Uterus (tissue), 4 donors: ENCODE measurements at places on chromosomes 6 and 20.

DNA sequence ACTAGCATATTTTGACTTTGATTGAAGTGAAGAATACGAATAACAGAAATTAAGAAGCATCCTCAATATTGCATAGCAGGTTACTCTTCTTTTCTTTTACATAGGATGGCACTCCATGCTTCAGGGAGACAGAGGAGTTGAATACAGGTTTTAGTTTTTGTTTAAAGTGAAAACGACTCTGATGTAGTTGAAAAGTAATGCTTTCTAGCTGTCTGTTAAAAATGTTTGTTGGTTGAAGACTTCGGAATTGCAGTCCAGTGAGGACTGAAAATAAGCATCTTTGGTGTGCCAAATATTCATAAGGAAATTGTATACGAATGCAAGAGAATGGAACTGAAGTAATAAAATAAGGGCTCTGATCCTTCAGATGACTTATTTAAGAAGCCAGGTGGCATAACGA, 618 bp upstream of the SLC16A10 start:
- H3K4me1 ChIP-seq, result peaks cover 5% of the 10 kb centered on the region
- H3K27me3 ChIP-seq, result no peaks in the 10 kb centered on the region
- H3K4me3 ChIP-seq, result peak overlapping the region; percentile 57
- H3K27ac ChIP-seq, result no peak overlapping the region
- no peak for DNase-seq
- H3K36me3 ChIP-seq, result no peaks in the 10 kb centered on the region

DNA sequence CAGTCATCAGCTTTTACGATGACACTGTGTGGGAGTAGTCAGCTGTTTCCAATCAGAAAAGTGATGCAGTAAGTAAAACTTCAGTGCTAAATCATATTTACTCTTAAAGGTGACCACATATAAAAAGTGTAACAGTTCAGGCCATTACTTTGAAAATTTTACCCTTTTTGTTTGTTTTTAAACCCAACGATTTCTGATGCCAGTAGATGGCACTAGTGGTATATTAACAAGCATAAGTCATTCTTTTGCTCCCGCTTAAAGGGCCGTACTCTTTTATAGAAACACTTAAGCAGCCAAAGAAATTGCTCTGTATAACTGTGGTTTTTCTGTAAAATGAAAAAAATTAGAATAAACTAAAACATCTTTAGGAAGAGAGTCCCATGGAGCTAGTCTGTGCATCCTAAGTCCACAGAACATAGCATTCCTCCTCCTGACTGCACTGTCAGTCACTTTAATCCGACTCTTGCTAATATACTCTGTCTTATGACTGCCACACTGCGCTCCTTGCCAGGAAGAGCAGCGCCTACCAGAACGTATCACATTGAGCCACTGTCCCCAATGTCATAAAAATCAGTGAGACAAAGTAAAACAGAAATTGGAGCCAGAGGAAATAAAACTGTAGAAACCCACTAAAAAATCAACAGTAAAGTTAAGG, 25.0 kb downstream of the HEBP2 start:
- no peaks in the 10 kb centered on the region for H3K36me3 ChIP-seq
- H3K27me3 ChIP-seq, result no peaks in the 10 kb centered on the region
- H3K27ac ChIP-seq, result no peak overlapping the region
- no peak overlapping the region for H3K4me3 ChIP-seq
- H3K4me1 ChIP-seq, result no peaks in the 10 kb centered on the region

DNA sequence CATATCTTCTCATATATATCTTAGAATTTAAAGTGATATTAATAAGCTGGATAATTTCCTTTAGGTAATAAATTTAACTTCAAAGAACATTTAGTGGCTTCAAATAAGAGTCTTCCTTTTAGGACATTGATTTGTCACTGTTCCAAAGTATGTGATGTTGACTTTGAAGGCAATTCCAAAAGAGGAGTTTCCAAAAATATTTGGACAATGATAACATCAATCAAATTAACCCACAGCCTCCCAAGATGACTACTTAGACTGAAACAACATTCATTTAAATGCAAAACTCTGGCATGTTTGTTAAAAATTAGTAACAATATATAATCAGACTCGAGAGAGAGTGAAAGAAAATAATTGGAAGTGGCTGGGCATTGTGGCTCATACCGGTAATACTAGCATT, 211.1 kb downstream of the OGFRL1 start:
- H3K27ac ChIP-seq, result no peak overlapping the region
- no peaks in the 10 kb centered on the region for H3K36me3 ChIP-seq
- no peak for DNase-seq
- no peaks in the 10 kb centered on the region for H3K27me3 ChIP-seq
- no peak overlapping the region for H3K4me3 ChIP-seq

DNA sequence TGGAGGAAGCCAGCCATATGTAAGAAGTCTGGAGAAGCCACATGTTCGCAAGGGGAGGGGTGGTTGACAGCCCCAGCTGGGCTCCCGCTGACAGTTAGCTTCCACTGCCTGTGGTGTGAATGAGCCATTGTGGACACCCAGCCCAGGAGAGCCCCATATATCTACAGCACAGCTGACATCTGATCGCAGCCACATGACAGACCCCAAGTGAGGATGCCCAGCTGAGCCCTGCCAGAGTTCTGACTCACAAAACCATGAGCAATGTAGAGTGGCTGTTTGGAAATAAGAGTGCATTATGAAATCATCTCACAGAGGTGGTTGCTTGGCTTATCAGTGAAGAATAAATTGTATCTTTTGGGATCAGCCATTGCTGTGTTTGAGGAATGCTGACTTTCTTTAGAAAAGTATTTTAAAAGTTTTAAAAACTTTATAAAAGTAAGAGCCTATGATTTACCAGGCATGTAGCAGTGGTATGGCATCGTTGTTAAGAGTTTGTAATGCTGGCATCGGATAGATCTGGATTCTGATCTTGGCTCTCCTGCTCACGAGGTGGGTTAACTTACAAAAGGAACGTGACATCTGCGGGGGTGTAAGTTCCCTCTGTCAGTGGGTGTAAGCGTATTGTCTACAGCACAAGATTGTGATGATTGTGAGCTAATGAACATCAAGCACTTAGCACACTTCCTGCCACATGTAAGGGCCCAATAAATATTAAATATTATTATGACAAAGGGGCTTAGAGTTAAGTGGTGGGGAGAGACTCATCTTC, 24.1 kb downstream of the CFAP61 start:
- no peaks in the 10 kb centered on the region for H3K27me3 ChIP-seq
- DNase-seq, result no peak
- no peaks in the 10 kb centered on the region for H3K4me1 ChIP-seq
- no peak overlapping the region for H3K27ac ChIP-seq

GRCh38 chr20:24341781-24342180, 127.6 kb upstream of the SYNDIG1 start:
- H3K4me3 ChIP-seq, result no peak overlapping the region
- no peak for DNase-seq
- no peaks in the 10 kb centered on the region for H3K27me3 ChIP-seq

DNA sequence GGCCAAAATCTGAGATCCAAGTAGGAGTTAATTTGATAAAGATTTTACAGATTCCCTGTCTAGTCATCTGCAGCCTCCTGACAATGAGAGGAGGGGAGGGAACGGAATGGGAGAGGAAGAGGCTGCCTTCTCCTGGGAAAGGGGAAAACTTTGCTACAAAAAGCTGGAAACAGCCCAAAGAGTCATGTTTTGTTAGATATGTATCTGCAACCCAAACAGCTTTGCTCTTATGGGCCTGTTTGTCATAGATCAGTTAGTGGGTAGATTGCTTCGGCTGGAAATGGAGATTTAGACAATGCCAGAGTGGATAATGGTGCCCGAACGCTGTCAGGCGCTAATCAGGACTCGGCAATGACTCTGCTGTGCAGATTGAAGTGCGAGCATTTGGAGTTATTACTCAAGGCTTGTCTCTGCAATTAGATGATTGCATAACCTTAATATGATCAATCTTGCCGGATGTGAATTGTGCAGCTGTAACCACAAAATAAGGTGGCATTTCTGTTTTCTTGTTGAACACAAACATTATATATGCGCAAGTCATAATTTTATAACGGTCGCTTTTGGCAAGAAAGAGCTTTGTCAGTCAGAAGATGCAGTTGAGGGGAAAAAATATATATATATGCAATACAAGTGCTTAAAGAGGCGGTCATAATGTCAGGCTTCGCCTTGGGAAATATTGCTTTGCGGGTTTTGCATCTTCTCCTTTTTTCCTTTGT, 92.4 kb upstream of the MAFB start:
- no peaks in the 10 kb centered on the region for H3K27me3 ChIP-seq
- no peaks in the 10 kb centered on the region for H3K36me3 ChIP-seq
- DNase-seq, result no peak
- no peak overlapping the region for H3K4me3 ChIP-seq

GRCh38 chr6:3597500-3598064, 140.7 kb upstream of the SLC22A23 start:
- H3K27ac ChIP-seq, result no peak overlapping the region
- H3K4me3 ChIP-seq, result no peak overlapping the region
- H3K4me1 ChIP-seq, result no peaks in the 10 kb centered on the region
- H3K36me3 ChIP-seq, result no peaks in the 10 kb centered on the region
- no peak for DNase-seq

- no peaks in the 10 kb centered on the region for H3K27me3 ChIP-seq
- H3K4me1 ChIP-seq, result no peaks in the 10 kb centered on the region
- no peak for DNase-seq
- H3K36me3 ChIP-seq, result no peaks in the 10 kb centered on the region
Measured at GRCh38 chr6:132135409-132135808, 184.2 kb upstream of the CCN2 start.
